Glutamatergic neuron (in vitro differentiated cells): ENCODE measurements at places on chromosomes 2 and 18. TPM values are rescaled to one million over a fixed set of nuclear protein-coding genes. Genes with fewer than 3 reads are reported as not detected.

The DAW1 gene
- not detected for total RNA-seq

The EHD3 gene
- 11.5 TPM for total RNA-seq

The CLEC4F gene
- 0.66 TPM for total RNA-seq

The DUSP19 gene
- 1.6 TPM for total RNA-seq

The CRYBA2 gene
- 0.49 TPM for total RNA-seq

The TMEM247 gene
- not detected for total RNA-seq

The BAZ2B gene
- 226 TPM for total RNA-seq

- no peak for DNase-seq
These were observed 7.6 kb upstream of the METTL21A start for GRCh38 chr2:207632575-207633493.

DNA sequence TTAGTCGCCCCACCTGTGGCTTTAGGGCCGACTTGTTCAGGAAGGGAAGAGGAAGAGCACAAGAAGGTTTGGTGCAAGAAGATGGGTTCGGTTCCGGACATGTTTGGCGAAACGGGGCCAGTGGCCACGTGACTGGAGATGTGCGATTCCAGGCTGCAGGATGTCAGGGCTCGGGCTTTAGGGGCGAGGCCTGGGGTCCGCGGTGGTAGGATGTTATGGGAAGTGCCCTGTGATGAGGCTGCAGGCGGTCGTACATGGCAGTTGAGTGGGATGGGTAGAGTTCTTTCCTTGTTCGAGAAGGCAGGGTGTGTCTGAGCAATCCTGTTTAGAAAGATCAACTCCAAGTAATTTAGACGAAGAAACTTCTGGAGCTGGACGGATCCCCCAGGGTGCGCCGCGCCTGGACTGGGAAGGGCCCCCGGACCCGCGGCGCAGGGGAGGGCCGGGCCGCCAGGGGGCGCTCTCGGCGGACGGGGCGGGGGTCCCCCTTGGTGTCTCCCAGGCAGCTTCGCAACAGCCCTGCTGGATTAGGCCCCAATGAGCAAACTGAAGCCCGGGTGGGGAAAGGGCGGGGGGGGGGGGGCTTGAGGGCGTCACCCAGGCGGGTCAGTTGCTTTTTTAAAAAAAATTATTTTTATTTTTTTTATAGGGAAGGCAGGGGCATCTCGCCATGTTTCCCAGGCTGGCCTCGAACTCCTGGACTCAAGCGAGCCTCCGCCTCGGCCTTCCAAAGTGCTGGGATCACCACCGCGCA is 17.2 kb upstream of the SDC1 start:
- DNase-seq: peak; percentile 32

- DNase-seq: no peak
These were observed 41.5 kb downstream of the EPAS1 start for GRCh38 chr2:46338674-46339073.

DNA sequence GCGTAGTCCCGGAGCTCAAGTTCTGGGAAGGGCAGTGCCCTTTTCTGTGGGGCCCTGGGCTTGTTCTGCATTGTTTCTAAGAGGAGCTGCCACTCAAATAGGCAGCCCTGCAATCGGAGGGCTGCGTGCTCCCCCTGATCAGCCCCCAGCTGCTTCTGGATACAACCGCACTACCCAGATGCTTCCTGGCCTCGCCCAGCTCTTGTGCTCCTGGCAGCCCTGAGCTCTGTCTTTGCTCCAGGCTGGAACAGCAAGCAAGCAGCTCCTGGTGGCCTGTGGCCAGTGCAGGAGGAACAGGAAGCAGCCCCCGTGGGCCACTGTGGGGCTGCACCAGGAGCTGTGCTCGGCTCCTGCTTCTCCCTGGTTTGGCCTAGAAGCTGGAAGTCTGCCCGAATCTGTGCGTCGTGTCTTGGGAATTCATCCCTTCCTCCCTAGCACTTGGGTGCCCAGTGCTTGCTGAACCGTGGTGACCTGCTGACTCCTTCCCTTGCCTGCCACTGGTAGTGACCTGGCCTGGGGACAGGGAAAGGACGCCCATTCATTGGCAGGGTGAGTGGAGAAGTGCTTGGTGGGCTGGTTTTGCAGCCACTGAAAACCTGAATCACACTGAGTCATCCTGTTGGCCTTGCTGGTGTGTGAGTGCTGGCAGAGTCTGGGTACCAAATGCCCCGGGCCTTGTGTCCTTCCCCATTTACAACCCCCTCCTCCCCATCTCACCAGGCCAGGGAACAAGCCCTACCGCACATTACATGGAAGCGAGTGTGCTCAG is 27.3 kb upstream of the NTSR2 start:
- DNase-seq: peak; percentile 37

GRCh38 chr2:12320991-12321641 is 395.6 kb upstream of the TRIB2 start:
- no peak for DNase-seq

DNA sequence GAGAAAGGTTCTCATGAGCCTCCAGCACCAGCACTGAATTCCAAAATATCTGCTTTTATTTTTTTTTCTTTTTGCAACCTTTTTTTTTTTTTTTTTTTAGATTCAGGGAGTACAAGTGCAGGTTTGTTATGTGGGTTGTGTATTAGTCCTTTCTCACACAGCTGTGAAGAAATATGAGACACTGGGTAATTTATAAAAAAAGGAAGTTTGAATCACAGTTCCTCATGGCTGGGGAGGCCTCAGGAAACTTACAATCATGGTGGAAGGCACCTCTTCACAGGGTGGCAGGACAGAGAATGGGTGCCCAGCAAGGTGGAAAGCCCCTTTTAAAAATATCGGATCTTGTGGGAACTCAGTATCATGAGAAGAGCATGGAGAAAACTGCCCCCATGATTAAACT is 7.9 kb upstream of the TMX3 start:
- DNase-seq: no peak

DNA sequence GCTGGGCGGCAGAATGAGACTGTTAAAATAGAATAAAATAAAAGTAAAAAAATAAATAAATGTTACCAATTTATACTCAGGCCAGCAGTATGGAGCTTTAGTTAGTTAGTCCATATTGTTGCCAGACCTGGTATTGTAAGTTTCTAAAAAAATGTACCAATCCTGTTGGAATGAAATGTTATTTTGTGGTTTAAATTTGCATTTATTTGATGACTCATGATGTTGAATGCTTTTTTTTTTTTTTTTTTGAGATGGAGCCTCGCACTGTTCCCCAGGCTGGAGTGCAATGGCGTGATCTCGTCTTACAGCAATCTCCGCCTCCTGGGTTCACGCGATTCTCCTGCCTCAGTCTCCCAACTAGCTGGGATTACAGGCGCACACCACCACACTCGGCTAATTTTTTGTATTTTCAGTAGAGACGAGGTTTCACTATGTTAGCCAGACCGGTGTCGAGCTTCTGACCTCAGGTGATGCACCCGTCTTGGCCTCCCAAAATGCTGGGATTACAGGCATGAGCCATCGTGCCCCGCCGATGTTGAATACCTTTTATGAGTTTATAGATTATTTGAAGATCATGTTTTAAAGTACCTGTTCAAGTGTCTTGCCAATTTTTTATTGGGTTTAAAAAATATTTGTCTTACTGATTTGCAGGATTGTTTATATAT is 5.7 kb upstream of the PTPRN start:
- no peak for DNase-seq

- no peak for DNase-seq
These were observed 123.0 kb downstream of the MTX2 start for GRCh38 chr2:176392249-176392648.

GRCh38 chr18:48631851-48632250 is 93.0 kb downstream of the CTIF start:
- peak; percentile 1 for DNase-seq

DNA sequence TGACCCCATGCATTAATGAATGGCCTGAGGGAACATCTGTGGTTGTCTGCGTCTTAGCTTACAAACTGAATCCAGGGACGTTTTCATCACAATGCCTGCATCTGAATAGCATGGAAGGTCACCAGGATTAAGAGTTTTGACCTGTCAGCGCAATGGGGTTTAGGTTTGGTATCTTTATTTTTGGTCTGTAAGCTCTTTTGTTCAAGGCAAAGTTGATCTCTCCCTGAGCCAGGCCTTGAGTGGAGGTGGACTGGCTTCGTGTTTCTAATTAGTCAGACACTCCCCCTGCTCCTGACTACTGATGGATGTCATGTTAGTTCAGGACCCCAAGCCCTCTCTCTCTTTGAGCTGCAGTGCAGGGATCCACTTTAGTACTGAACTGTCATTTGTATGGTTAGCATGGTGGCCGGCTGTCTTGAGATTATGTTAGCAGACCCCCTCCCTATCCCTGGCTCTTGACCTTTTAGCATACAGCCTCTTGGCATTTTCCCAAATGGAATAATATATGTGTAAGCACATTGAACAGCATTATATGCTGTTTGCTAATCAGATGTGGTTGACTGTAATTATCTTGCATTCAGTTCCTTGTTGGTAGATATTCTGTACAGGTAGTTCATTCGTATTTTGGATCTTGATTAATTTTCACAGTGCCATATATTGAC is 59.2 kb downstream of the LYPD6 start:
- no peak for DNase-seq

DNA sequence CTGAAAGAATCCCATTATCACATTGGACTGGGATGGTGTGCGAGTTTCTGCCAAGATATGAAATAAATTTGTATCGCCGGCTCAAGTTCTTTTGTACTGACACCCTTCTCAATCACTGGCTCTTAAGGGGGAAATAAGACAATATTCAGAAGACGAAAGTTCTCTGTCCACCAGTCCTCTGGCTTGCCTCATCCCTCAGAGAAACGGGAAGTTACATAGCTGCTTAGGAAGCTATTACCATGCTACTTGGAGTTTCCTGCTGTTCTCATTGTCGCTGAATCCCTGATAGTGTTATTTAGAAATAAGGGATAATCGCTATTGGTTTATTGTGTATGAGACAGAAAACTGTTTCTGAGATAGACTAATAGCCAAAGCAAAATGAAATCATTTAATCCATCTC is 205.0 kb upstream of the ZNF521 start:
- DNase-seq: no peak

DNA sequence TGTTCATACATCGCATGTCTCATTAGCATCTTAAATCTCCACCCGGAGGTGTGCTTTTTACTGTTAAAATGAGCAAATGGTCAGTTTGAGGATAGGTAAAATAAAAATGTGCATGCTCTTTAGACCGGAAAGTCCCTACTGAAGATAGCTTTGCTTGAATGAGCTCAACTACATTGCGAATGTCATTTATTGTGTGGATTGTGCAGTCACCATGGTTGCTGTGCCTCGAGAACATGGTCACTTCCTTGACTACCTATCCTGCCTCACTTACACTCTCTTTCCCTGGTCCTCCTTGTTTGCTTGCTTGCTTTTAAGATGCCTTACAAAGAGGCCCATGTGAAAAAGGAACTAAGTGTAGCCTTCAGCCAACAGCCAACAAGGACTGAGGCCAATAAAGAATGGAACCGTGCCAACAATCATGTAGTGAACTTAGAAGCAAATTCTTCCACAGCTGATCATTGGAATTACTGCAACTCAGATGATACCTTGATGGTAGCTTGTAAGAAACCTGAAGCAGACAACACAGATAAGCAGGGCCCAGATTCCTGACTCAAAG is 72.2 kb upstream of the BARD1 start:
- no peak for DNase-seq

DNA sequence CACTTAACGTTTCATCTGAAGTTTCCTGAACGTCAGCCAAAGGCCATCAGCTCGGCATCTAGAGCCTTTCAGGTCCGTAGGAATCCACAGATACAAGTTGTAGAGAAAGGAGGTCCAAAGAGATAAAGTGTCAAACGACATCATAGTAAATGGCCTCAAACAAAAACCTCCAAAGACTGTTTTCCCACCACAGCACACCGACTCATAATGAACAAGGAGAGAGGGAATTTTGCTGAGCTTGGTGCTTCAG is 150.3 kb downstream of the PXDN start:
- no peak for DNase-seq

DNA sequence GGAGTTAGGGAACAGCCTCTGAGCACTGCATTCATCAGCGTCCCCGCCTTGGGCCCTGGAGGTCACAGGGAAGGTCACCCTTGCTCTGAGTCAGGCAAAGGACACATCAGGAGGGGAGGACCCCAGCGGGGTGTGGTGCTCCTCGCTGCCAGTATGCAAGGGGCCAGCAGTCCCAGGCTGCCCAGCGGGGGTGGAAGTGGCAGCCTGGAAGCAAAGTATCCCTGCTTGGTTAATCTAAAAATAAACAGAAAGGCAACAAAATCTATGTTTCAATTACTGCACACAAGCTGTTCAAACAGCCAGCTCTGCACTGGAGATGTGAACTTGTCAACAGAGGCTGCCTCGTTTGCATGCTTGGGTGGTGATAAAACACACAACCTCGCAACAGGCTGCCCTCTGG is 164.1 kb downstream of the KLHL29 start:
- no peak for DNase-seq

DNA sequence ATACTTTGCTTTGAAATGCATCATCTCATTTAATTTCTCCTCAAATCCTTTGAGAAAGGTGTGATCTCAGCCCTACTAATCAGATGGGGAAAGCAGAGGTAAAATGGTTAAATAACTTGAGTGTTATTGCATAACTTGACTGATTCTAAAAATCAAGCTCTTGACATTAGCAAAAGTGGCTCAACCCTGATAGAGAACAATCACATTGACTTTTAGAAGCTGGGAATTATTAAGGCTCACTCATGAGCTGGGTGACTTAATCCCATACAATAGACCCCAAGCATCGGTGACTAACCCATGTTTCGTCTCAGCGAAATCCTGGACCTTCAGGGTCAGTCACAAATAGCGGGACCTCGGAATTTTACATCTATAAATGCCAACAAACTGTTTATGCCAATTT is 378.9 kb downstream of the NBAS start:
- DNase-seq: no peak

GRCh38 chr2:12059616-12060441 is 313.4 kb downstream of the LPIN1 start:
- DNase-seq: no peak

GRCh38 chr18:13638719-13639595 is 87.4 kb downstream of the FAM210A start:
- DNase-seq: no peak
